ENCODE measurements at places on chromosomes 3 and 15.

- DNase-seq: no peak
These were observed 270.4 kb upstream of the CTDSPL start for GRCh38 chr3:37591116-37591781.

GRCh38 chr3:173135059-173135458 is 6.0 kb downstream of the SPATA16 start:
- DNase-seq: peak; percentile 41

DNA sequence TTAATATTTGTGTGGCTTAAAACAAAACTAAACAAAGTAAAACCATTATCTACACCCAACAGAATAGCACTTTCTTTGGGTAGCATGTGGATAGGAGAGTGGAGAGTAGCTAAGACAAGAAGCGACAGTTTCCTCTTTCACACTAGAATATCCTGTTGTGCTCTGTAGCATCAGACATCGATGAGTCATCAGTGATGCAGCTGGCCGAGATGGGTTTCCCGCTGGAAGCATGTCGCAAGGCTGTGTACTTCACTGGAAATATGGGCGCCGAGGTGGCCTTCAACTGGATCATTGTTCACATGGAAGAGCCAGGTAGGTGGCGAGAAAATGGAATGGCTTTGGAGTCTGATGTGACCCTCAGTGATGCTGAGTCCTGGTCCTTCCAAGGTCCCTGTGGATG is 108.1 kb downstream of the USP13 start:
- peak; percentile 89 for DNase-seq

GRCh38 chr3:182794455-182795388 is 1.4 kb downstream of the ATP11B start:
- DNase-seq: peak; percentile 7

GRCh38 chr3:65020281-65021160 is 332.7 kb upstream of the ADAMTS9 start:
- no peak for DNase-seq

Data from ELR (cell line).